ENCODE measurements at places on chromosomes 4 and X.
A peak's percentile ranks its signal among the peaks of the same experiment; 100 is the strongest.

GRCh38 chr4:112982680-112983079, 66.8 kb upstream of the ANK2 start:
- no peak for DNase-seq

- DNase-seq, result no peak
Observed at GRCh38 chr4:99821918-99822503, 5.4 kb downstream of the DAPP1 start.

GRCh38 chrX:43815209-43815608, 67.0 kb downstream of the MAOB start:
- DNase-seq, result no peak

- no peak for DNase-seq
Observed at GRCh38 chr4:6198768-6199421, 1.5 kb downstream of the JAKMIP1 start.

GRCh38 chr4:7089213-7089986, 21.5 kb upstream of the GRPEL1 start:
- DNase-seq, result no peak

DNA sequence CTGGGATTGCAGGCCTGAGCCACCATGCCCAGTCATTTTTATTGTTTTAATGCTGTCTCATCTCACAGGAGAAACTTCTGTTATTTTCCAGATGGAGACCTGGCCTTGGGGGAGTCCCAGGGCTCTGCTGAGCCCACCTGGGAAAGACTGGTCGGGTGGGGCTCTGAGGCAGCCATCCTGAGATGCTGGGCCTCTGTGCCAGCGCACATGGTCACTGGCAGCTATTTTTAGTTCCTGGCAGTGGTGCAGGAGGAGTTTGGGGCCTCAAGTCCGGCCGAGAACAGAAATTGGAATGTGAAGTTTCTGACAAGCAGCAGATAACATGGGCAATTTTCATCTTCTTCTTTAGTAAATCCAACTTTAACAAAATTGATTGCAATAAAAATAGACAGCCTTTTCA, 44.5 kb downstream of the SORCS2 start:
- no peak for DNase-seq

GRCh38 chr4:75142850-75143249, 209.9 kb downstream of the PARM1 start:
- no peak for DNase-seq

DNA sequence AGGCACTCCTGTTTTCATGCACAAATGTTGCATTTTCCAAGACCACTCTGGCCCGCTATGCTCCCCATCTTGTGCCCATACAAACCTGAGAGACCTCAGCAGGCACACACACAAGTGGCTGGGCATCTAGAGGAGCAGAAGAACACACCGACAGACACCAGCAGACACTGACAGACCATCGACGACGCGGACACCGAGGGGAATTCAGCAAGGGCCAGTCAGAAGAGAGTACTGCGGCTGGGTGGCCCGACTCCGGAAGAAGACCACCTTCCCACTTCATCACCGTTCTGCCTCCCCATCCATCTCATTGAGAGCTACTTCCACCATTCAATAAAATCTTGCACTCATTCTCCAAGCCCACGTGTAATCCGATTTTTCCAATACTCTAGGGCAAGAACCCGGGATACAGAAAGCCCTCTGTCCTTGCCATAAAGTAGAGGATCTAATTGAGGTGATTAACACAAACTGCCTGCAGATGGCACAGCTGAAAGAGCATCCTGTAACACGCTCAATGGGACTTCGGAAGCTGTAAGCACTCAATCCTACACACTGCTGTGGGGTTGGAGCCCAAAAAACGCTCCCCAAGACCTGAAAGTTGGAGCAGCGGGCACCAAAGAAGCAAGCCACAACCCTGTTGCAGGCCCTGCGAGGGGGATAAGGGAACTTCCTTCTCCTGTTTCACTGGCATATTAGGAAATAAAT, 780.9 kb downstream of the ARAP2 start:
- no peak for DNase-seq

GRCh38 chr4:123393721-123394120, 2.9 kb upstream of the SPRY1 start:
- DNase-seq, result no peak

DNA sequence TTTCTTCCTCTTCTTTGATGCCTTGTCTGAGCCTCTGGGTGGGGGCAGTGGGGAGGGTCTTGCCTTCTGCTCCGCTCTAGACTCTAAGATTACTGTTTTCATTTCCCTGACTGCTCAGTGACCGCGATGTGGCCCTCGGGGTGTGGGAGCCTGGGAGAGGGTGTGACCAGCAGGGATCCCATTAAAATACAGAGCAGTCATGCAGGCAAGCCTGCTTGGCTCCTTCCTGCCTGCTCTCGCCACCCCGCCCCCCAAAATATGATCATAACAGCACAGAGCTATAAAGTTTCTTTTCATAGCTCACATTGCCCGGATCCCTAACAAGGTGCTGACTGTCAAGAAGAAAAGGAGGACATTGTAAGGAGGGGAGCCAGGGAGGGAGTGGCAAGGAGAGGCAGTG, 332.9 kb downstream of the RAB28 start:
- DNase-seq, result no peak

DNA sequence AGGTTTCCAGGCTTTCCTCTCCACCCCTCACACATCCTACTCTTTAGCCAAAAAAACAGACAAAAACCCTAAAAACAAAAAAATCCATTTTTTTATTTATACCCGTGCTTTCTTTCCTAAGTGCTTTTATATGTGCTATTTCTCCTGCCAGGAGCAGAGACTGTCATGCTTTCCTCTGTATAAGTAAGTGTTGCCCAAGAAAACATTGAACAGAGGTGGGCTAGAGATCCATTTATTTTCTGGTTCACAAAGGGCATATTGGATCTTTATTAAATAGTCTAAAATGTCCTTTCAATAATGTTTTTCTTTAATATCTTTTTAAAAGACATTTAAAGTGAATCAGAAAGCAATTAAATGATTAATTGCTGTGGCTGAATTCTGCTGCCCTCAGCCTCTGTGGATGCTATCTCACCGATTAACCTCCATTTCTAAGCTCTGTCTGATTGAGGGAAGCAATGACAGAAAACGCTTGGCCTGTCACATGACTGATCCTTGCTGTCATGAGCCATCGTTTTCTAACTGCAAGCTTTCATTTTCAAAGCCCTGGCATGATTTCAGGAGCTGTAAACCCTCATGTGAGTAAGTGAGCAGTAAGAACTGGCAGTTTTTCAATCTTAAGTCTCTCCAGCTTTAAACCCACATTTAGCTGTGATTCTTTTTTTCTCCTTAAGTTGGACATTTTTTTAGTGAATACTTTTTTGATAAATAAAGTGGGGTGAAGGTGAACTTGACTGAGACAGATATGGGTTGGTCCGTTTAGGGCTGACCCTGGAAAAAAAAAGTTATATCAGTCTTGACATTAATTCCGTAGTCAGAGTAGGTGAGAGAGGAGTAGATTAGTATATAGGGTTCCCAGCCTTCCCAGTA, 180.7 kb upstream of the PGRMC2 start:
- no peak for DNase-seq

DNA sequence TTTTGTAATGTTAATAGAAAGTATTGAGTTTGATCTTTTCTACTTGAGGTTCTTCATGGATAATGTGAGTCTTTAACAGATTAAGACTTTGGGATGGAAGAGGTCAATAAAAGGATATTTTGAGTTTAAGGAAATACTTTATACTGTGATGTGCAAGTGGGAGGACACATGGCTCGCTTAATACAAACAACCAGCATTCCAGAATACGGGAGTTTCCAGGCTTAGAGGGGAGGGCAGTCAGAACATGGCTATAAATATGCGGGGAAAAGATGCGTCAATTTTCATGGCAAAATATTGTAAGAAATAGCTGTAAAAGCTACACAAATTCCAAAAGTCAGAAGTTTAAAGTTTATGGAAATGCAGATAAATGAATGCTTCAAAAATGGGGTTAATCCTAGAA, 192.3 kb downstream of the AASDH start:
- no peak for DNase-seq

DNA sequence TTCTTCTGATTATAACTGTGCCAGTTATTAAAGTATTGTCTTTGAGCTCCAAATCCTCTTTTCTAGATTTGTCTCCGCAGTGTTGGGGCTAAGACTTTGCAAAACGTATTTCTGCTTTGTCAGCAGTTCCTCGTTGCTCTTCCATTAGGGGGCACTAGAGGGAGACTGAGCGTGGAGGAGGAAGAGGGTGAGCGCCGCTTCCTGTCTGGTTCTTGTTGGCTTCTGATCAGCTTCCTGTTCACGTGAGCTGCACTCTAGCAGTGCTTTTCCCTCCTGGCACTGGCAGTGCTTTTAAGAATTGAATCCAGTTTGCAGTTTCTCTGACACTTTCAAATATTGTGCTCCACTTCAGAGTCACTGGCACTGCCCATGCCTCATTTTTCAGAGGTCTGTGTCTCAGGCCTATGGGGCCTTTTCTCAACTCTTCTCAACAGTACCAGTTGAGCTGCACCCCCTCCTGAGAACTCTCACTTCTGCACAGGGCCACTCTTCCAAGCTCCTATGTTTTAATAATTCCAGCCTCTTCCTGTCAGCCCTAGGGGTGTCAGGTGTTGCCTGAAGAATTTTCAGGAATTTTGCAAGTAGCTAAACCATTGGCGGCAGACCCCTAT, 54.4 kb upstream of the LCORL start:
- DNase-seq, result peak; percentile 9

DNA sequence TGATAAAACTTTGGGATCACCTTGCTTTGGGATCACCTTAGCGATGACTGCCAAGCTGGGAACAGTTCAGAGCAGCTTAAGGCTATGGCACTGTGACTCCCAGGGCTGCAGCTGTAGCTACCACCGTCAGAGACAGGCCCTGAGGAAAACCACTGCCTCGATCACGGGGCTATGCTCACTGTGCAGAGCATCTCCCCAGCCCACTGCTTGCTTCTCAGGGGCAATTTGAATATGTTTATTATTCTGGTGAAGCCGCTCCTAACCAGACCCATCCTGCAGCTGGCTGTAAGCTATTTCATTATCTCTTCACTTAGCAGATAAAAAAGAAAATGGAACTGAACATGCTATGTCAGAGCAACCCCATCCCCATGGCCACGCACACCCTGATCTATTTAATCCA, 328.5 kb downstream of the EVC2 start:
- DNase-seq, result no peak

DNA sequence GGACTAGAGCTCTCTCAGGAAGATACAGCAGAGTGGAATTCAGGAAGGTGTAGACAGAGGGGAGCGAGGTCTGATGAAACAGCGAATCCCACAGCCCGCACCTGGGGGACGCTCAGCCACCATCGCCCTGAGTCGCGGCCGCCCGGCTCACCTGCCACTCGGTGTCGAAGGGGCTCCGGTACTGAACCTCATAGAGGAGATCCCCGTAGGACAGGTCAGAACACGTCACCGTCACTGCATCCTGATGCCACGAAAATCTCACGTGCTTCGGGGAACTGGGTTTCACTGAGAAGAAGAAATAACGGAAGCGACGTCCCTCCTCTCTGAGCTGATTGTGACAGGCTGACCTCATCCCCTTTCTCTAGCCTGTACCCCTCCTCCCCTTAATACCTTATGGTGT, 10.2 kb downstream of the CRLF2 start:
- DNase-seq, result no peak

GRCh38 chr4:151983854-151984253, 223.0 kb upstream of the GATB start:
- no peak for DNase-seq

DNA sequence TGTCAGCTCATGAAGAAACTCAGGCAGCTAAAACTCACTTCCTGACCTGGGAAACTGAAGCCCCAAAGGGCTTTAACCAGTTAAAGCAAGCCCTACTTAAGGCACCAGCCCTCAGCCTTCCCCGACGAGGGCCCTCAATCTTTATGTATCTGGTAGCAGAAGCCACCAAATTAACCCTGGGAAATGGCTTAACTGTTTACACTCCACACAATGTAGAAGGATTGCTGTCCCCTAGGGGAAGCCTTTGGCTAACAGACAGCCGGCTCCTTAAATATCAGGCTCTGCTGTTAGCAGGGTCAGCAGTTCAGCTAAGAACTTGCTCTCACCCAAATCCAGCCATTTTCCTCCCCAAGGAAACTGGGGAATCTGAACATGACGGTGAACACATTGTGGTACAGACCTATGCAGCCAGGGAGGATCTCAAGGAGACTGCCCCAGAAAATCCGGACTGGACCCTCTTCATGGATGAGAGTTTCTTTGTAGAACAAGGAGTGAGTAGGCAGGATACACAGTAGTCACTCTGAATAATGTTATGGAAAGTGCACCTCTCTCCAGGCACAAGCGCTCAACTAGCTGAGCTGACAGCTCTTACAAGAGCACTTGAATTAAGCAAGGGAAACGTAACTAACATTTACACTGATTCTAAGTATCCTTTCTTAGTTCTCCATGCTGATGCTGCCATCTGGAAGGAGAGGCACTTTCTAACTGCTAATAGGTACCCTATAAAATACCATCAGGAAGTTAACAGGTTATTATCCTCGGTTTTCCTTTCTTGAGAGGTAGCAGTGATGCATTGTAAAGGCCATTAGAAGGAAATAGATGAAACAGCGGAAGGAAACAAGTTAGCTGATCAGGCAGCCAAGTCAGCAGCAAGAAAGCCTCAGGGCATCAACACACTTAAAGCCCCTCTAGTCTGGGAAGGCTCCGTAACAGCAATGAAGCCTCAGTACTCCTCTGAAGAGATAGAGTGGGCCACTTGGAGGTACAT, 9.6 kb upstream of the NAF1 start:
- DNase-seq, result no peak

GRCh38 chr4:86521373-86521969, 72.6 kb upstream of the PTPN13 start:
- no peak for DNase-seq

DNA sequence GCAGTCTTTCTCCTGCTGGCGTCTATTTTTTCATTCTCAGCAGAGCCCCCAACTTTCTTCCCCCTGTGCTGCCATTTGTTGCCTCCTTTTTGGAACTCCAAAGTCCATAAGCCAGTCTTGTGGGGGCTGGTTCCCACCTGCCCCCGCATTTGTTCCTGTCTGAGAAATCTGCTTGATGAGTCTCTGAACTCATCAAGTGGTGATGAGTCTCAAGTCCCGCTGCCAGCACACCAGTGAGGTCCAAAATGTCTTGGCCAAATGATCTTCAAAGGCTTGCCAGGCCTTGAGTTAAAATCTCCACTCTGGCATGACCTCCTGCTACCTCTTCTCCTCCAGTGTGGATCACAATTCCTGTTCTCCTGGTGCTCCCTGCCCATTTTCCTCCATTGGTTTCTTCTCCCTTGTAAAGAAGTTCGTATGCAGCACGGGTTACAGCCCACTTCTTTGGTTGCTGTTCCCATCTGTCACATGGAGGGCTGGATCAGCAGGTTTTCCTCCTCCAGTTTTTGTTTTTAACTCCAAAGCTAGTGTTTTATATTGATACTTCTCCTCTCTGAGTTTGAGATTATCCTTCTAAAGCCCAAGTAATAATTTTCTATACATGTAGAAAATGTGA, 72.7 kb upstream of the LIMCH1 start:
- no peak for DNase-seq

DNA sequence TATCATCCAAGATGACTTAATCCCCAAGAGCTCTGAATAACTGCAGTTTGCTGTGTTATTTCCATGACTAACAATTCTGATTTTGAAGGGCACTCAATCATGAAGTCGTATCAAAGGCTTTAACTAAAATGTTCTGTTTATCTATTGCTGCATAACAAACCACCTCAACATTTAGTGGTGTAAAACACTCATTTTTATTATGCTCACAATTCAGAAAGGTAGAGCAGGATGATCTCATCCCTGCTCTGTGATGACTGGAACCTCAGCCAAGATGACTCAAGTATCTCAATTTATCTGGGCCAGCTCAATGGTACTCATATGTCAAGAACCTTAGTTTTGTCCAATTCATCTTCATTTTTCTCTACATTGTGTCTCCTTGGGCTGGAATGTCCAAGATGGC, 451.1 kb downstream of the PPARGC1A start:
- no peak for DNase-seq

GRCh38 chr4:112315446-112315845, 18.3 kb downstream of the ALPK1 start:
- no peak for DNase-seq

- DNase-seq, result no peak
Observed at GRCh38 chrX:121457096-121457495, 409.7 kb downstream of the GLUD2 start.
